ENCODE measurements at places on chromosomes 2 and 18. TPM values are rescaled to one million over a fixed set of nuclear protein-coding genes. Genes with fewer than 3 reads are reported as not detected.
A peak's percentile ranks its signal among the peaks of the same experiment; 100 is the strongest.

- no peak for DNase-seq
These were observed 226.0 kb upstream of the LRRTM1 start for GRCh38 chr2:80530442-80531064.

- no peak for DNase-seq
These were observed 266.4 kb upstream of the ETAA1 start for GRCh38 chr2:67130531-67131256.

GRCh38 chr2:239143858-239144712 lies 256.7 kb downstream of the HDAC4 start:
- peak; percentile 58 for DNase-seq

- DNase-seq = no peak
These were observed at the start of gene MOCOS for GRCh38 chr18:36187193-36187825. MOCOS (plus strand) TSS chr18:36187497; CDS start chr18:36187540, 43 bp downstream.

DNA sequence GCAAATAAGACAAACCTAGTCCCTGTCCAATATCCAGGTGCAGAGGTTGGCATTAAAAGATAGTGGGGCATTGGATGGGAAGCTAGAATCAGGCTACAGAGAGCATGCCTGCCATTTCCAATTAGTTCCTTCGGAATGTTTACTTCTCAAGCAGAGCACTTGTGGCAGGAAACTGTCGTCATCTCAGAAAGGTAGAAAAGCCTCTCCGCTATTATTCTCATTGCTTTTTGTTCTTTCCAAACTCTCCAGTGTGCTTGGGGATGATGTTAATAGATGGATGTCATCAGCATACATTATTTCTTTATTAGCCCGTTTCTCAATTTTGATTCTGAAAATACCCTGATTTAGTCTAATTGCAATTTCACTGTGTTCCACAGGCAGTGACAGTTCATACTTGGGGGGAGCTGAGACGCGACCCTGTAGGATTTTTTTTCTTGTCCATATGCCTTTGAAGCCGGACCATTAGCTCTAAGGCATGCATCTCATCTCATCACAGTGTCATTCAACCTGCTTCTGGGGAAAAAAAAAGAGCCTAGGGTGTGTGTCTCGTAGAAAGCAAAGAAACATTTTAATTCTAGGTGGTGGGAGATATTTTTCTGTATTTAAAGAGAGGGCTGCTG lies 7.7 kb downstream of the ASB18 start:
- no peak for DNase-seq

GRCh38 chr2:1674766-1675397 lies 69.4 kb downstream of the PXDN start:
- DNase-seq = no peak

DNA sequence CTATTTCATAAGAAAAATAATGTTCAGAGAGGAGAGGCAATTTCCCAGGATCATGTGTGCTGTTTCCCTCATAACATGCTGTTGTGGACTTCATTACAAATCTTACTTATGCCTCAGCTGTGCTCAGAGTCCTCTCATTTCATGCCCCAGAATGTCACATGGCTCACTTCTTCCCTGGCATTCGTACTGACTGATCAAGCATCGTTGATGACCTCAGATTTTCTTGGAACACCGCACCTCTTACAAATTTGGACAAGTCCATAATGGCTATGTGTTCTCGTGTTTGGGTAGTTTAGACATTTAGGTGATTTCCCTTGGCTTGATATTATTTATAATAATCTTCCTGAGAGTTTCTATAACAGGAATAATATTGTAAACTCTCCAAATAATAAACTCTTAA lies 32.9 kb downstream of the SERPINB7 start:
- DNase-seq = no peak

The IL1R2 gene
- not detected for total RNA-seq

- no peak for DNase-seq
These were observed 153.7 kb downstream of the EVA1A start for GRCh38 chr2:75407038-75407530.

The SLC30A3 gene
- under 0.01 TPM for total RNA-seq

- no peak for DNase-seq
These were observed 1.3 kb downstream of the RAB10 start for GRCh38 chr2:26035090-26035743.

The M1AP gene
- 0.54 TPM for total RNA-seq

DNA sequence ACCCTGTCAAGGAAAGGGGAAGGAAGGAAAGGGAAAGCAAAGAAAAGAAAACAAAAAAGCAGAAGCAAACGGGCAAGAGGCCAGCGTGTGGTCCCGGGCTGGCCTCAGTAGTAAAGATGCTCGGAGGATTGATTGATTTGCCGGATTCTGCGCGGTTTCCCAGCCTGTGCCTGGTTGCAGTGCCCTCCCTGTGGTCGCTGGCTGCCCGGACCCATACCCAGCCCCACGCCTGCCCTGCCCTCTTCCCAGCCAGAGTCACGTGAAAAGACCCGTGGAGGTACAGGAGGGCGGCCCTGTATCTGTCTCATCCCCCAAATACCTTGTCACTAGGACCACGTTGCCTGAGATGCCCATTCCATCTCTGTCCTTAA lies 55.1 kb upstream of the IMP4 start:
- DNase-seq = no peak

DNA sequence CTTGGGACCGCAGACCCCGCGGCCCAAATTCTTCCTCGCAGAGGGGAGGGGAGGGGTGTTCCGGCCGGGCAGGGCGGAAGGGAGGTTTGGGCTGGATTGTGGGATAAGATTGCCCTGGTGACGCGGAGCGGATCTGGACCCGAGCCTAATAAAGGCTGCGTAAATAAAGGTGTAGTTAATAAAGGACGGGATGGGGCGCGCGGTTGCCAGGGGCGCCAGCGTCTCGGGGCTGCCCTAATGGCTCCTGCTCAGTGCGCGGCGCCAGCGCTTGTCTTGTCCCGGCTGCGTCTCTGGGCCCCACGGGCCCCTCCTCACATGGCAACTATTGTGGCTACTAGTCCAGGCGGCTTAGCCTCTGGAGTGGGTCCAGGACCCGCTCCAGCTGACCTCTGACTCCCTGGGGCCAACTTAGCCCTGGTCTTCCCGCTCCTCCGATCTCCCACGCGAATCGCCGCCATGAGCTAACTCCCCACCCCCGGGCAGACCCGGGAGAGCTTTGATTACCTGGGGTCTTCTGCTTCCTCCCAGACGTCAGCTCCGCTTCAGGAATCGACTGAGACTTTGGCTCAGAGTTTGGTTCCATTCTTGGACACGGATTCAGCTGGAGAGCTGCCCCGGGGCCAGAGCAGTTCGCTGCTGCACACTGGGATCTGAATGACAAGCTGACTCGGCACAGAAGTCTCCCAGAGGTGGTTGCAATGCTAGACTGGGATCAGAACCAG lies 36.5 kb downstream of the SLC25A52 start:
- no peak for DNase-seq

DNA sequence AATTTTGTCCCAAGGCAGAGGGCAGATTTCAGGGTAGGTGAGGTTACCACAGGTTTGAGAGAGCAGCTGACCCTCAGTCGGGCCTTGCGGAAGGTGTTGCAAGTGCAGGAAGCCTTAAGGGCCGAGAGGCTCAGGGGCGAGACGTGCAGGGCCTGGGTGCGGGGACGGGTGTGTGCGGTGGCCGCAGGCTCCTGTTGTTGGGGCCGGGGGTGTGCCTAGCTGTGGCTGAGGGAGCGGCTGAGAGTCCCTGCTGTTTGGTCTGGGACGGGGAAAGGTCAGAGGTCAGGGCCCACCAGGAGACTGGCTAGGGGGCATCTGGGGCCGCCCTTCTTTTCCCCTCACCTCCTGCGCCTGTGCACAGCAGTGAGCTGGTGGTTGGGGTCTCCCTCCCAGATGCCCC lies 52.5 kb downstream of the NTSR2 start:
- DNase-seq = no peak

The IL18R1 gene
- 1.3 TPM for total RNA-seq

The SPEG gene
- 0.81 TPM for total RNA-seq

DNA sequence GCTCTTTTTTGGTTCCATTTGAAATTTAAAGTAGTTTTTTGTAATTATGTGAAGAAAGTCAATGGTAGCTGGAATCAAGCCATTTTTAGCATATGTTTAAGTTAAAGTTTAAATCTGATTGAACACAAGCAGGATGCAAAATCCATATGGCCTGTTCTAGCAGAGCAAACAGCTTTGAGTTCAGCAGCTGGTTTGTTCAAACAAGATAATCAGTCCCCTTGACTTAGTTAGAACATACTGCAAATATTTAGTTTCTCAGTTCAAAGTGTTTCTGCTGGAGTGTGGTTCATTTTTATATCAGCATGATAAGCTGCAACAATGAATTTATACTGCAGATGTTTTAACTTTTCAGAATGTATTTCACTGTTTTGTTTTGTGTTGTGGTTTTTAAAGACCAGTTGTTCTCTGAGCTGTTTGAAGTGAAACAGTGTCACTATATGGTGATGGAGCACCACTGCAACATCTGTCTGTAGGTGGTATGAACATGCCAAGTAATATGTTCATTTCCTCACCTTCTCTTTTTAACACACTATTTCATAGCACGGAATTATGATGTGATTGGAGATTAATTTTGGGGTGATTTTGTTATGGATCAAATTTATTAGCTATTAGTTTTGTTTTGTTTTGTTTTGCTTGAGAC lies 125.3 kb downstream of the COL4A4 start:
- DNase-seq = no peak

The TBR1 gene
- under 0.01 TPM for total RNA-seq

- no peak for DNase-seq
These were observed 50.3 kb downstream of the INHBB start for GRCh38 chr2:120396013-120396860.

The SERPINB5 gene
- not detected for total RNA-seq

The OSBPL6 gene
- total RNA-seq = 0.27 TPM

The FOXD4L1 gene
- total RNA-seq = 0.27 TPM

DNA sequence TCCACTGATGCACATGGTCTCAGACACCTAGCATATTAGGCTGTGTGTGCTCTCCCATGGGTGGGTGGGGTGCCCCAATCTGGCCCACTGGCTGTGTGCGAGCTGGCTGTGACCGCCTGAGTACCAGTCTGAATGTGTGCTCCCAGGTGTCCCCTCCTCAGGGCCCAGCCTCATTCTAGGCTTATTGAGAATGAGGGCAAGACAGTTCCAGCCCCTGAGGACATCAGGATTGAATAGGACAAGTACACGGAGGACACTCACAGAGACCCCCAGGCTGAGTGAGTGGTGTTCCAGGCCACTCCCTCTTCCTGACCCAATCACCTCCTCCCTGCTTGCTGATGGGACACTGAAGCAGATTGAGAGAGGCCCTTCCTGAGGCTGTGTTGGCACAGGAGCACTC lies 116.1 kb upstream of the RAB6C start:
- no peak for DNase-seq

DNA sequence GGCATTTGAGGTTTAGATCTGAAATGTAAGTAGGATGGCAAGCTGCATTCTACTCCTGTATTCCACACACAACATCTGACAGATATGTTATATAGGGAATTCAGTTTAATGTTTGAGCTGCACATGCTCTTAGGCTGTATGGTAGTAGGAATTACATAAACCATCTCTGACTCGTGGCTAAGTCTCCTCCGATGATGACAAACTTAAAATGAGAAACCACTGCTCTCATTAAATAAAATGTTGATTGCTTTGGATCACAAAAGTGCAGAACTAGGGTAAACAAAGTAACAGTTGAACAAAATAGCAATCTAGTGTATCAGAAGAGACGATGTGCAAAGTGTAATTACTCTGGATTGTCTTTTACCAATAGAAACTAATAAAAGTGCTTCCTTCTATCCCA lies 50.1 kb upstream of the WDR75 start:
- DNase-seq = no peak

DNA sequence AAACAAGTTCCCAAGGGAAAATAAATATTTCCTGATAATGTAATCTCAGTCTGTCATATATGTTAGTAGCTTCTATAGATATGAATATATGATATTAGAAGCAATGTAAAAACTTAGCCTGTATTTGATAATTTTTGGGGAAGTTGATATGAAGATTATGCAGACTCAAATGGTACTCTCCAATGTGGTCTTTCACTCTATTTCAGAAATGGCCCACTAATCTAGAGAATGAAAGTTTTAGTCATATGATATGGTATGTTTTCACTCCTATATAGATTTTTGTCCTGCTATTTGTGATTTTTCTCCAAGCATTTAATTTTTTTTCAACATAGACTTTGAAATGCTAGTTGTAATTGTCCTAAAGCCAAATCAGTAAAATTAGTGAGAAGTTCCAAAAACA lies 236.7 kb upstream of the BOD1L2 start:
- DNase-seq = no peak

DNA sequence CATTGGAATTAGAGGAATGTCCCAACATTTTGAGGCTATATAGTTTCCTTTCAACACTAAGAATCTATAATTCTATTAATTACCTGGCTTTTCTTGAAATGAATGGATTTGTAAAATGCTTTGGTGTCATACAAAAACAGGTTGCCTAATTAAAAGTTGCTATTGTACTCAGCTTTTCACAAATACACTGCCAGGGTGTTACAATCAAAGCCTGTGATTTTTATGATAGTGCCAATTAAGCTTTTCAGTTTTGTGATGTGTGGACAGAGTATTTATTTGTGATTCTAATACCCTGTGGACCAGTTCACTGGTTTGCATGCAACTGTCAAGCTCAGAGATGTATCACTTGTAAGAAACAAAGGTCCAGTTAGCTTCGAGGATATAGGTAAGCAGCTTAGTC lies 71.8 kb downstream of the NAB1 start:
- no peak for DNase-seq

The KATNAL2 gene
- 2.2 TPM for total RNA-seq

DNA sequence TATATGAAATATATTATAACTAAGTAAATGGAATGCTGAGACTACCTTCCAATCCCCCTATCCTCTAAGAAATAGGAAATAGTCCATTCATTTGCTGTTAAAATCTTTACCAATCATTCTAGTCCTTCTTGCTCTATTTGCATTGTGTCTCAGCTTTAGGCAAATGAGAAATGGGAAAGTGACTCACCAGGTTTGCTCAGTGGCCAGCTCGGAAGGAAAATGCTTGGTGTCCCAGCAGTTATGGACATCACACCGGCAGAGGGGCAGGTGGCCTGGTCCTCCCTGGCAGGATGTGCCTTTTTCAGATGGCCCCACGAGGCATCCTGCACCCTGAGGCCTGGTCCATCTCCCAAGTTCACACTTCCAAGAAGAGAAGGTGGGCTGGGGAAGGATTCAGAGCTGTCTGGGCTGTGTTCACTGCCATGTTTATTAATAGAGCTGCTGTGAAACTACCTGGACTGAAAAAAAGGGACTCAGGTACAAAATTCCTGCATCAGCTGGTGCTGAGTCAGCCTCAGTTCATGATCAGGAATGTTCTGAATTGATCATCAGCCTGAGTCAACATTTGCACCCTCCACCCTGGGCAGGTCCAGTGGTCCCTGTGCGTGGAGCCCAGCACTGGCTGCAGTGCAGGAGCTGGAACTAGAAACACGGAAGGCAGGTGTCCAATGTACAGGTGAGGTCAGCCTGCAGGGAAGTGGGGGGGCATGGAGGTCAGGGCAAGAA lies 60.1 kb upstream of the ARL4C start:
- DNase-seq = no peak

DNA sequence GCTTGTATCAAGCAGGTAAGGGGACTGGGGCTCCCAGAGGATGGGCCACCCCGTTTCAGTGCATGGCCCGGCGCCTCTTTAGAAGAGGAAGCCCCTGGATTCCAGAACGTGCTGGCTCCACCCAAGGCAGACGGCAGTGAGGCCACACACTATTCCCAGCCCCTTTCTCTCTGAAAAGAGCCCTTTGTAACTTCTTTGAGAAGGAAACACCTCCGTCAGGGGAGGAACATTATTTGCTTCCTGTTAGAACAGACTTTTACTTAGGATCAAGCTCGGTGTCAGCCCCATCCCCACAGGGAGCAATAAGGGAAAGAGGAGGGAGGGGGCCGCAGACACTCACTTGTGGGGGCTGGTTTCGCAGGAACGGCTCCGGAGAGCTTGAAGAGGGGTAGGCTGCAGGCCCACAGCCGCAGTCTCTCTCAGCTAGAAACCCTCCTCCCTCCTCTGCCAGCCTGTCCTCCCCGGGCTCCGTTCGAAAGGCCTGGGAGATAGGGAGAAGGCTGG lies 49.6 kb upstream of the RMDN2 start:
- DNase-seq = no peak

- no peak for DNase-seq
These were observed 10.5 kb downstream of the CROCC2 start for GRCh38 chr2:240916571-240917008.

Data from hematopoietic multipotent progenitor cell (in vitro differentiated cells).